ENCODE measurements at places on chromosomes 16 and 17.

DNA sequence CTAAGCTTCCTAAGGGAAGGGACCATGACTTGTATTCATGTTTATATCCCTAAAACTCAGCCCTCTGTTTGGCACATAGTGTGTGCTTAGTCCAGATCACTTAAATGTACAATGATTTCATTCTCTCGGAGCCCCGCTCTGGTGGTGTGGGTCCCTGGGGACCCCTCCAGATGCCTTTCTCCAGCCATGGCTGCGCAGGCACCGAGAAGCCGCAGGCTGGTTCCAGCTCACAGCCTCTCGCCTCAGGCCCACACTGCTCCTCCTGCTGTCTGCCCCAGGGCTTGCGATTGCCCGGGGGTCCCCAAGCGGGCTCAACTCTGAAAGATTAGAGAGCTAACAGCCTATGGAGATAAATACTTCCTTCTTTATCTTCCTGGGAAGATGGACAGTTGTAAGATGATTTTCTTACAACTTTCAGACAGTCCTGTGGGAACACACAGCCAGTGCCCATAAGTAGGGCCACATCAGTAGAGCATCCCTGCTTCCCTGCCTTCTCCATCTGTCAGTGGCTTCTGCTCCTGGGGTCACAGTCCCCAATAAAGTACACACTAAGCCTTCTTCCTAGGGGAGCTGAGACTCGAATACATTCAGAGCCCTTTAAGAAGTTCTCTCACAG is 66.2 kb downstream of the CENPV start:
- DNase-seq: peak; percentile 24

- DNase-seq: no peak
These were observed 2.4 kb upstream of the SPOP start for GRCh38 chr17:49680314-49680713.

- no peak for DNase-seq
These were observed 6.9 kb upstream of the NEUROD2 start for GRCh38 chr17:39614545-39615157.

DNA sequence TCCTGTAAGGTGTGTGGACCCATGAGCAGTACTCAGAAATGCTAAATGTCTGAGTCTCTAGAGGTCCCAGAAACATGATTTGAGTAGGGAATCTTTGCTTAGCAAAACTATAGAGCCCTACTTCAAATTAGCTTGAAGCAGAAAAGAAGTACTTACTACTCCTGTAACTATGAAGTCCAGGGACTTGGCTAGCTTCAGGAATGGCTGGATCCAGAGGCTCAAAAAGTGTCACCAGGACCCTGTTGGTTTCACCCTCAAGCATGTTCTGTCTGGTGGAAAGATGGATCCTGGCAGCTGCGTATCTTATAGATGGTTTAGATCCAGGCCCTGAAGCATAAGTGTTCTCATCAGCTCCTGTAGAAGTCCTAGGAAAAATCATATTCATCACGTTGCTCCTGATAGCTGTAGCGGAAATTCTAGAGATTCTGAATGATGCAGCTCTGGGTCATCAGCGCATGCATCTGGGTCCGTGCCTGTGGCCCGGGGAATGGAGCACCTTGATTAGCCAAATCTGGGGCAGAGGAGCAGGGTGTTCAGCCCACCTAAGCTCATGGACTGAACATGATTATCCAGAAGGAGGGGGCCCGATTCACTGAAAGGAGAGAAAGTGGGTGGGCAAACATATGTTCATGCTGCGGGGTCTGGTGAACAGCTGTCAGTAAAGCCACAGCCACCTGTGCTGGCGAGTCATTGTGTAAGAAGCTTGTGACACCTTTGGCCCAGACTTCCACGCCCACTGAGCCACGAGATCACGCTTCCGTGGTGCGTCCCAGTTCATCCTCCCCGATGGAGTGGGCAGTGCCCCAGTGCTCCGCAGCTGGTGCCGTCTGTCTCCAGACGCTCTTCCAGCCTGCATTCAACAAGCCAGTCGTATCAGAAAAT is 260.6 kb downstream of the CPPED1 start:
- DNase-seq: no peak

DNA sequence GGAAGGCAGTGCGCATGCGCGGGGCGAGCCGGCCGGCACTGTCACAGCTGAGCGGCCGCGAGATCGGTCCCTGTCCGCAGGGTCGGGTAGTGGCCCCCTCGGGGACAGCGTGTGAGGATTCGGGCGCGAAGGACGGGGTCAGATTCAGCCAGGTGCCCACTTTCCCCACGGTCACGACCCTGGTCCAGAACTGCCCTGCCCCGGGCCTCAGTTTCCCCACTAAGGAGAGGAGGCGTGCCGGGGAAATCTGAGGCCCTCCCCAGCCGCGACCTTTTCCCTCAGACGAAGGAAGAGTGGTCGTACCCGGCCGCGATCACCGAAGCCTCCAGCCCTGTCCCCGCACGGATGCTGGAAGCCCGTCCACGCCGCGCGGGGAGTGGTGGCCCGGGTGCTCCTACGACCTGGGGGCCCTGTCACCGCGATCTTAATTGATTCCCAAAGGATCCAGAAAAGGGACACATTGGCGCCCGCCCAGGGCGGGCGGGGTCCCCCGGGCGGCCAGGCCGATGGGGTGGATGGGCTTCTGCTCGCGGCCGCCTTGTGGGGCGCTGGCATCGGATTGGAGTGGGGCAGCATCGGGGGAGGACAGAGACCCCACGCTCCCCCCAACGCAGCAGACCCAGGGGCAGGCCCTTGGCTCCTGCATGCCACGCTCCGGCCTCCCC is 57.7 kb downstream of the SRL start:
- DNase-seq: no peak

All from activated CD4-positive, alpha-beta T cell treated with anti-CD3 and anti-CD28 coated beads for 48 hours (primary cell).